ENCODE measurements at places on chromosomes 7 and 10.

DNA sequence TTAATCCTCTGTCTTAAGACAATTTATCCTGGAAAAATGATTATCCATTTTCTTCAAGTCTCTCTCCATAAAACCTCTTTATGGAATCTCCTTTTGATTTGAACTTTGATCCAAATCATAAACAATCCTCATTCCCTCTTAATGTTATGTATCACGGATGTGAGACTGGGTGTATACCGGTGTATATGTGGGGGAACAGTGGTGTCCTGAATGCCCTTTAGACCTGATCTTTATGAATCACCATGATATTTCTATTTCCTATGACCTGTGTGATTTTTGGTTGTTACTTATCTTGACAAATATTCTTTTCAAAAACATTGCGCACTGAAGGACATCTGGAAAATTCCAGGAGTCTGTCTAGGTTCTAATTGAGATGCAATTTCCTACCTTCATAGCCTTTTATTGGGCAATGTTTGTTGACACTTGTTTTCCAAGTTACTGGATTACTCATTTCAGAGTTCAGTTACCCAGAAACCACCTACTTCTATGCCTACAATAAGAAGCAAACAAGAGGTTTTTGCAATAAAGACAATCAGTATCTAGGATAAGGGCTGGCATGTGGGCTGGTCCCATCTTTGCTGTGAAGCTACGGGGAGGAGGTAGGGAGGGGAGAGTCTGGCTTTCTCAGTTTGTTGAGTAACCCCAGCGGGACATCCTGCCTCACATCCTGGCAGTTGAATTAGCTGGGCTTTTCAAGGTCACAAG is 190.4 kb downstream of the CTTNBP2 start:
- peak; percentile 47 for DNase-seq

- peak; percentile 78 for DNase-seq
Measured at GRCh38 chr7:41134300-41135255, 568.3 kb downstream of the INHBA start.

- no peak for DNase-seq
Measured at GRCh38 chr7:137603043-137603442, 243.7 kb downstream of the DGKI start.

- DNase-seq, result no peak
Measured at GRCh38 chr10:111933937-111934336, 249.6 kb downstream of the GPAM start.

DNA sequence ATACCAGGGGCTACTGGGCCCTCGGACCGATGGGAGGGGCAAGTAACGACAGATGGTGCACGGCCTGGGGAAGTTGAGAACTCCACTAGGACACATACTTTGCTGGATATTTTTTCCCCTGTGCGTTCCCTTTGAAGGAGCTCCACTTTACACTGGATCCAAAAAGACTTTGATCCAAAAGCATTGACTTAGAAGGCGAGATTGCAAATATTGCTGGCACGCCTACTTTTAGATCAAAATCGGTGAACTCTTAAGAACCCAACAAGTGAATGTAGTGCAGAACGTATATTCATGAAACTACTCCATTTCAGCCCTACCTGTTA is 436 bp upstream of the SLC25A13 start:
- DNase-seq, result no peak

DNA sequence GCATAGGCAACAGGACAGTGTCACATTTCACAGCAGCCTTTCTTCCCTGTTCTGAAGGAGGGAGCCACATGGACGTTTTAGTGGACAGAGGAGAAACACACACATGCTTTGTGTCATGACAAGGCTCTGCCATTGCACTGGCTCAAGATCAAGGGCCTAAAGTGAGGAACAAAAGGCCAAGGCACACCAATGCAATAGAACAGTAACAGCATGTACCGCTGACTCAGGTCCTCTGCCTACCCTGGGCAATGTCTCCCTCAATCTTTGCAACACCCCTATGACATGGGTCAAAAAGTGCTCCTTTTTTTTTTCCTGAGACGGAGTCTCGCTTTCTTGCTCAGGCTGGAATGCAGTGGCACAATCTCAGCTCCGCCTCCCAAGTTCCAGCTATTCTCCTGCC is 57.8 kb upstream of the SDK1 start:
- no peak for DNase-seq

GRCh38 chr10:92239600-92240288 is 51.1 kb downstream of the CPEB3 start:
- peak; percentile 9 for DNase-seq

DNA sequence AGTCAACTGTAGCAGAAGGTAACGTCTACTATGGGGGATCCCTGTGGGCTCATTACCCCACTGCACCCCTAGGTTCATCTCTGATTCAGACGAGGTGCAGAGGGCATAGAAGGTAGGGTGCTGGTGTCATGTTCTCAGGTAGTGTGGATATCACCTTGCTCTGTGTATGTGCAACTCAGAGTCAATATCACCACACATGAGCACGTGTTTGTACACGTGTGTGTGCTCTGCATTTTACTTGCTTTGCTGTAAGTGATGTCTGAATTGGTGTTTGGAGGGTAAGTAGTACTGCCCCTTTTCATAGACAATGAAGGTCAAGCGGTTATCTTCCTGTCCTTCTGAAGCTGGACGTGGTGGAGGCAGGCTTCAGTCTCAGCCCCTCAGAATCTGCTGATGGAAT is 10.4 kb downstream of the DMBT1 start:
- DNase-seq, result no peak

- DNase-seq, result no peak
Measured at GRCh38 chr7:138014686-138015085, 12.8 kb upstream of the CREB3L2 start.

GRCh38 chr10:72126184-72126871 is 38.0 kb upstream of the SPOCK2 start:
- peak; percentile 23 for DNase-seq

- DNase-seq, result no peak
Measured at GRCh38 chr7:158018971-158019645, 568.5 kb downstream of the PTPRN2 start.

- DNase-seq, result peak; percentile 90
Measured at GRCh38 chr10:23373156-23373555, 28.6 kb upstream of the C10orf67 start.

- no peak for DNase-seq
Measured at GRCh38 chr10:79430936-79431335, 14.5 kb downstream of the ZCCHC24 start.

GRCh38 chr10:52454491-52454890 is 140.4 kb downstream of the DKK1 start:
- no peak for DNase-seq

GRCh38 chr7:100466653-100467605 is 2.9 kb upstream of the SPACDR start:
- DNase-seq, result no peak

All from foreskin keratinocyte (primary cell).